ENCODE measurements at places on chromosomes 3 and 15. TPM values are rescaled to one million over a fixed set of nuclear protein-coding genes. Genes with fewer than 3 reads are reported as not detected.

DZIP1L gene
- 18.1 TPM for total RNA-seq

INKA1 gene
- total RNA-seq = 1.7 TPM

SKIC8 gene
- 60.2 TPM for total RNA-seq

GPR62 gene
- not detected for total RNA-seq

RAD51 gene
- total RNA-seq = 29.8 TPM

PARP3 gene
- total RNA-seq = 39.1 TPM

POMGNT2 gene
- total RNA-seq = 18.6 TPM

SNRK gene
- total RNA-seq = 23.9 TPM

PRSS50 gene
- total RNA-seq = not detected

GOLGA8H gene
- 0.32 TPM for total RNA-seq

Measured in A375 (cell line).